ENCODE measurements at places on chromosomes 7 and 10.

DNA sequence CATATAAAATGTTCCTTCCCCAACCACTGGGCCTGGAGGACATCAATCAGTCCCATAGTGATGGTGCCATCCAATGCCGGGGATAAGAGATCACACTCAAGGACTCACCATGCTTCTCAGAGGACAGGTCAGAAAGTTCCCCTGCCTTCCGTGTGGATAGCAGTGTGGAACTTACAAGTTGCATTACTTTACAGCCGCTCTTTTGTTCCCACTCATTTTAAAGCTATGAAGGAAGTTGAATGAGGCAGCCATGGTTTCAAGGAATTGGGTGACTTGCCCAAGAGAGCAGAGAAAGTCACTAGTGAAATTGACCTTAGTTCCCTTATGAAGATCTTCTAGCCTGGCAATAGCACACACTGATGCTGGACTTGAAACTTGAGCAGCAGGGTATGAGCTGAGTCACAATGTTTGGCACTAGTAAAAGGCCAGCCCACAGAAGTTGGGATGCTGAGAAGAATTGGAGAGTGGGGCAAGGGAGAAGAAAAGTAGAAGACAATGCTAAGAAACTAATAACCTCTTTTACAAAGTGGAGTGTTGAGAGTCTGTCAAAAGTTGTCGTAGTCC, 78.7 kb downstream of the CXCL12 start:
- peak; percentile 74 for DNase-seq

DNA sequence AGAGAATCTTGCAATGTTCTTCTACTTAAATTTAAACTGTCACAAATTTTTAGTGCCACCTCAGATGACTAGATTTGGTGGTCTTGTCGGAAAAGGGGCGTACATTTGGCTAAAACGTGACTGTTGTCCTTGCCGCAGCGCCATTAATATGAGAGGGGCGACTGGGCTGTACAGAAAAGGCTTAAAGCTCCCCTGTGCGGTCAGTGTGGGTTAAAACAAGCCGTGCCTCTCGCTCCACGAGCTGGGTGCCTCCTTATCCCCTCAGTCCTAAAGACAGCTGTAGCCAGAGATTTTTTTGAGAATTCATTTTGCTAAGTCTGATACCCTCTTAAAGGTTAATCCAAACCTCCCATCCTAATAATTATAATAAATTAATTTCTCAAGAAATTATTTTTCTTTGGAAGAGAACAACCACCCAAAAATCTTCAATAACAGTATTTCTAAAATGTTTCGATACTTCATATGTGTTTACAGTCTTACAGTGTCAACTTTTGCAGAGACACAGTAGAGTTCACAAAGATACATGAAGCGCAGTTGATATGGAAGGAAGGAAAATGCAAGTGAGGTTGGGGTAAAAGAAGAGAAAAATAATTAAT, 68.6 kb downstream of the C7orf25 start:
- peak; percentile 57 for DNase-seq

DNA sequence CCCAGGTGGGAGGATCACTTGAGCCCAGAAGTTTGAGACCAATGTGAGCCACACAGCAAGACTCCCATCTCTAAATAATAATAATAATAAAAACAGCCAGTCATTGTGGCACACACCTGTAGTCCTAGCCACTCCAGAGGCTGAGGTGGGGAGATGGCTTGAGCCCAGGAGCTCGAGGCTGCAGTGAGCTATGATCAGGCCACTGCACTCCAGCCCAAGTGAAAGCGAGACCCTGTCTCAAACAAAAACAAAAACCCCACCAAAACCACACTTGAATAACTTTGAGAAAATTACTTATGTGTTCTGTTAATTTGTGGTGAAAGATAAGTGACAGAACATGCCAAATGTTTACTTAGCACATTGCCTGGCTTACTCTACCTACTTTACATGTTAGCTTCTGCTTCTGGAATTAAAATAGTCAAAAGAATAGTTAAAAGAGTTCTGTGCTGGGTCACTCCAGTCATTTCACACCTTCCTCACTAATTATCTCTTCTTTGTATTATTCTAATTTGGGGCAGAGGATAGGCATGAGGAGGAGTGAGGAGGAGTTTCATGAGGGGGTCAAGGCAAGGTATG, 9.8 kb downstream of the TMEM60 start:
- no peak for DNase-seq

GRCh38 chr7:156942708-156943090, 6.8 kb upstream of the NOM1 start:
- no peak for DNase-seq

- no peak for DNase-seq
These were observed 136.2 kb downstream of the ANK3 start for GRCh38 chr10:60253484-60253883.

DNA sequence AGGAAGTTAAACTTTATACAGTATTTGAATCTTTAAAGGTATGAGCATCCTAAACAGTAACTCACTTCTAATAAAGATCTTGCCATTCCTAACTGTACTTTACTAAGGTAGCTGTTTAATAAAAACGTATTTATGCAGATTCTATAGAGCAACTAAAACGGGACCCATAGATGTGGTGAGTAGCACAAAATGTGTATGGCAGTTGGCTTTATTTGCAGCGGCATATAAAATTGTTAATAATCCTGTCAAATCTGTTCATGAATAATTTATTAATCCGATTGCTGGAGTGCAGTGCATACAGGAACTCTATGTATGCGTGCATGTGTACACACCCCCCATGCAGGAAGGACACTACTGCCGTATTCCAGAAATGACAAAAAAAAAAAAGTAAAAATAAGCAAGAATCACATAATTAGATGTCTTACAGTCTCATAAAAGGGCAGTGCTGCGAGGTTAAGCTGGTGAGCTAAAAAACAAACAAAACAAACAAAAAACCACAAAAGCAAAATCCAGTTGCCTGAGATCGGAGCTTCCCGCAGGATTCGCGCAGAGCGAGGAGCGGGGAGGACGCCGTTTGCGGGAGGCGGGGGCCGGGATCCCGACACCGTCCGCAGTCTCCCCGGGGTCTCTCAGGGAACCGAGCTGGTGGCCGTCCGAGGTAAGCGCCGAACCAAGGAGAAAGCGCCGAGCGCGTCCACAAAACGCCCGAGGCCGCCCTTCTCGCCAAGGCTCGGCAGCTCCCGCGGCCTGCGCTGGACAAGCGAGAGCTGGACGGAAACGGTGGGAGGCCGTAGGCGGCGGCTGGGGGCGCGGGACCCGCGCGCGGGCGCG, 518 bp upstream of the COMMD3 start:
- no peak for DNase-seq

DNA sequence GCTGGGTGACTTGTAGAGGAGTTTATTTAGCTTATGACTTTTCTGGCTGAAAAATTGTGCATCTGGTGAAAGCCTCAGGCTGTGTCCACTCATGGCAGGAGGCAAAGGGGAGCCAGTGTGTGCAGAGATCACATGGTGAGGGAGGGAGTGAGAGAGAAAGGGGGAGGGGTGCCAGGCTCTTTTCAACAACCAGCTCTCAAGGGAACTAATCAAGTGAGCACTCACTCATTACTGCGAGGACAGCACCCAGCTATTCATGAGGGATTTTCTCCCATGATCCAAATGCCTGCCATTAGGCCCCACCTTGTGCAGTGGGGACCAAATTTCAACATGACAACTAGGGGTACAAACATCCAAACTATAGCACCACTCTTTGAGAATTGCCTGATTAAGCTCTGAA, 590.2 kb downstream of the MAGI2 start:
- no peak for DNase-seq

DNA sequence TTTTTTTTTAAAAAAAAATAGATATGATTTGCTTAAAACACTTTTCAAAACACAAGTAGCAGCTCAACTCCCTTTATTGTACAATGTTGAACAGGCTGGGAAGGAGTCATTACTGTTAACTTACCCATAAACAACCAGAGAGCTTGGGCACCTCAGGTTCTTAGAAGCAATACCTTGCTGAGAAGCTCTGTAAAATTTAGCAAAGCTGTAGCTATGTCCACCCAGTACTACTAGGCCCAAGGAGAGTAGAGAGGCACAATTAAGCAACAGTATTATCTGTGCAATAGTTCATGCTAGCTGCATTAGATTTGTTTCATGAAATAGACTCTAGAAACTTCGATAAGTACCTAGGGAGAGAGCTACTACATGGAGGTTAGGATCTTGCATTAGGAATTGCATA, 32.0 kb downstream of the SEMA3A start:
- no peak for DNase-seq

- no peak for DNase-seq
These were observed 95.4 kb downstream of the TES start for GRCh38 chr7:116305485-116306408.

GRCh38 chr7:16271355-16271915, 149.9 kb downstream of the CRPPA start:
- DNase-seq = no peak

DNA sequence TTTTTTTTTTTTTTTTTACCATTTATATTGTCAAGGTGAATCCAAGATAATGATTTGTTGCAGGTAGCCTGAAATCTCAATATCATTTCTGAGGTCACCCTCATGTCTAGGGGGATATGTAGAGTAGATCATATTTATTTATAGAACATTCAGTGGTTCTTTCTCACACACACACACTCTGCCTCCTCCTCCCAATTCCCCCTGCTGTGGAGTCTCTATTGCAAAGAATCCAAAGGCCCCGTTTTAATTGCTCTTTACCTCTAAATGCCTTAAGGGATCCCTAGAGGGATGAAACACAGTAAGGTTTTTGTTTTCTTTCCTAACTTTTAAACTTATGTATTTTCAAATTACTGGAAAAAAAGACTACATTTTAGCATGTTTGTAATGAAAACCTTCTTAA, 170.0 kb downstream of the PRKG1 start:
- no peak for DNase-seq
